ENCODE measurements at places on chromosomes 11 and 22.

DNA sequence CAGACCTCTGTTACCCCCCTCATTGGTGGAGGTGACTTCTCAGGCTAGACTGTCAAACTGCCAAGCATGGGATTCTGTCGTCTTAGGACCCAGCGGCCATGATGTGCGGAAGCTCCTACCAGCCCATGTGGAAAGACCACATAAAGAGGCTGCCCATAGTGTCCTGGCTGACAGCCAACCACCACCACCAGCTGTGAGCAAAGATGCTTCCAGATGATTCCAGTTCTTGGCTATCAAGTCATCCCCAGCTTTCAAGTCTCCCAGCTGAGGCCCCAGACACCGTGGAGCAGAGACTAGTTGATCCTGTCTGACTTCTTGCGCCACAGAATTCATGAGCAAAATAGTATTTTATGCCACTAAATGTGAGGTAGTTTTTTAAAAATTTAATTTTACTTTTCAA, 32.9 kb downstream of the SCUBE1 start:
- no peak for DNase-seq

- peak; percentile 86 for DNase-seq
These were observed 2.4 kb downstream of the ZDHHC24 start for GRCh38 chr11:66543263-66544107.

DNA sequence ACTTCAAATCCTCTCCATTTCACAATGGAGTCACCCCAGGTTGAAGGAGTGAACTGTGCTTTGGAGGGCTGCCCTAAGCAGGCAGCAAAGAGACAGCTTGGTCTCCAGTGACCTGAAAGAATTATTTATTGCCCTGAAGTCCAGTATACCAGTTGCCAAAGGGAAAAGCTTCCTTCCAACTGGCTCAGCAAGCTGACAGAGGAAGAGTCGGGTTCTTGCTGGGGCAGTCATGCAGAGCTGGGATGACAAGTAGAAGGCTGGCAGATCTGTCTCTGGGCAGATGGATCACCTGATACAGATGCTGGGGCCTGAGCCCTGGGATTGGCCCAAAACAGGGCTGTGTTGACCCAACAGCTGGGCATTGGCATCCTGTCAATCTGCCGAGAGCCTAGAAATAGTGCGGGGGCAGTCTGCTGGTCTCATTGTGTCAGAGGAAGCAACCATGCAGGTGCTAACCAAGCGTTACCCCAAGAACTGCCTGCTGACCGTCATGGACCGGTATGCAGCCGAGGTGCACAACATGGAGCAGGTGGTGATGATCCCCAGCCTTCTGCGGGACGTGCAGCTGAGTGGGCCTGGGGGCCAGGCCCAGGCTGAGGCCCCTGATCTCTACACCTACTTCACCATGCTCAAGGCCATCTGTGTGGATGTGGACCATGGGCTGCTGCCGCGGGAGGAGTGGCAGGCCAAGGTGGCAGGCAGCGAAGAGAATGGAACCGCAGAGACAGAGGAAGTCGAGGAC, at the start of gene THRSP:
Gene THRSP (plus strand): TSS at position 422 of the 742 bp plus-strand sequence. CDS start 21 bp downstream, at position 443.
- no peak for DNase-seq

DNA sequence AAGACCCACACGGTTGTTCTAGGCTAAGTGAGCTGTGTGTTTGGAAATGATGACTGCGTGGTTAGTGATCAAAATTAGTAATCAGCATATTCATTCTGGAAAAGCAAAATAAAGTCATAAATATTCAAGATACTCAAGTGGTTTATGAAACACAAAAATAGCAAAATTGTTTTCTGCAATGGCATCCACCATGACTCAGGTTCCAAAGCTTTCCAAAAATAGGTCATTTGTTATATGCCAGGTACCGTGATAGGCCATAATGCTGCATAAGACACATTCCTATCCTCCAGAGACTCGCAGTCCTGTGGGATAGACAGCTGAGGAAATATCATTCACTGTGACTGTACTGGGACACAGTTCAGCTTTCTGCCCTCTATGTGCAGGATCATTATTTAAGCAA, 2.4 kb upstream of the ATL3 start:
- DNase-seq: no peak

GRCh38 chr11:103274025-103274424, 164.8 kb downstream of the DYNC2H1 start:
- DNase-seq: no peak

GRCh38 chr11:1926156-1927025, 6.9 kb downstream of the TNNT3 start:
- no peak for DNase-seq

- DNase-seq: no peak
These were observed 11.3 kb upstream of the QSER1 start for GRCh38 chr11:32881286-32881685.

- DNase-seq: no peak
These were observed 75.6 kb downstream of the BRD1 start for GRCh38 chr22:49751966-49752597.

GRCh38 chr11:12077535-12078280, 32.7 kb upstream of the MICAL2 start:
- DNase-seq: no peak

DNA sequence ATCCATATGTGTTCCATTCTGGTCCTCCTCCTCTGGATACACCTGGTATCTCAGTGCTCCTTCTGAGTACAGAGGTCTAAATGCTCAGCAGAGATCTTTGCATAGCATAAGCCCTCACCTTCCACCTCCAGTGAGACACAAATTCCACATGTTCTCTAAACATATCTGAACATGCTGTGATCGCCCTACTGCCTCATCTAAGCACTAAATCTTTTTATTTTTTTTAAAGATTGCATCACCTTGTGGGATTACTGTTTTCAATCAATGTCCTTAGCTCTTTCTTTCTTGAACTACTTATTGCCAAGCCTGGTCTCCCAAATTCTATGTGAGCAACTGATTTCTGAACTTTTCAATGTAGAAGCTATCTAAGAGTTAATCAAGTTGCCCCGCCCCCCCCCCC, 113.4 kb downstream of the TRPC6 start:
- no peak for DNase-seq

DNA sequence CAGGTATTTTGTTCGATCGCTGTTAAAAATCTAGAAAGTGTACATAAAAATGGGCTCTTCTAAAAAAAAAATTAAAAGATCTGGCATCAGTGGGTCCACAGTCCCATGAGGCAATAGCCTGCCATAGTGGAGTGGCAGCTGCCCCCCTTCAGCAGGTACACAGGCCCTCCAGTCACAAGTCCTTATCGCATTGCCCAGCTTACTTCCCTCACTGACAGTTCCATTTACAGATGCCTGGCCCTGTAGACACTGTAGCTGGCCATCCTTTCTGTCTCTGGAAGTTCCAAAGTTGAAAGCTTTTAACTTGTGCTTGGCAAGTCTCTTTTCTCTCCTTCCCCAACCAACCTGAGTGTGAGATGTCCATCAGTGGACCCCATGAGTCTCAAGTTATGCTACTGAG, 11.4 kb downstream of the ZNRF3 start:
- DNase-seq: no peak

DNA sequence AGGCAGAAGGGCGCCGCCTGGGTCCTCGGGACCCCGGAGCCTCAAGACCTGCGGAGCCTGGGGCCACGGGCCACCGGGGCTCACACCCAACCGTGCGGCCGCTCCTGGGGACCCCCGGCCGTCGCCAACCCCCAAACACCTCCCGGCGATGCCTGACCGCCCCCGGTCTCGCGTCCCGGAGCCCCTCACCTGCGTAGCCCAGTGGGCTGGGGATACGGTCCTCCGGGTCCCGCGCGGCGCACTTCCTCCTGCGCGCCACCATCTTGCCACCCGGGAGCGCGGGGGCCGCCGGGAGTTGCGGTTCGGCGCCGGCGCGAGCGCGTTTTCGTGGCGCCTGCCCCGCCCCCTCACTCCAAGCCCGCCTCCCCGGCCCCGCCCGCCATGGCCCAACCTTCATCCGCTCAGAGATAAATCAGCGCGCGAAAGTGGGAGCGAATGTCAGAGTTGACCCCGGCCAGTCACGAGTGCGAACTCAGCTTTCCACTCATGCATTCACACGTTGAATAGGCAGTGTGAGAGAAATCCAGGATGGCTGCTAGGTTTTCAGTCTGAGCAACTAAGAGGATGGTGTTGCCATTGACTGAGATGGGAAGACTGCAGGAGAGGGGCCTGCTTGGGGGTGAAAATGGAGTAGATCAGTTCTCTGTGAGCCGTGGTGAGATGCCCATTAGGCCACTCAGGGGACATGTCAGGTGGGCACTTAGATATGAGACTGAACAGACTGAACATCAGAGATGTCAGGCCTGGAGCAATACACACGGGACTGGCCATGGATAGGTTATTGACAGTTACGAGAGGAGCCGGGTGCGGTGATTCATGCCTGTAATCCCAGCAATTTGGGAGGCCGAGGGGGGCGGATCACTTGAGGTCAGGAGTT, at the start of gene RRP7A:
Gene RRP7A (minus strand): TSS at position 272 of the 877 bp plus-strand sequence. CDS start 10 bp downstream, at position 262.
- peak; percentile 85 for DNase-seq

- no peak for DNase-seq
These were observed at the start of gene MDK for GRCh38 chr11:46381048-46381818. Gene MDK, plus strand, starts transcription at chr11:46381669. Its CDS starts 389 bp downstream, at chr11:46382058.

DNA sequence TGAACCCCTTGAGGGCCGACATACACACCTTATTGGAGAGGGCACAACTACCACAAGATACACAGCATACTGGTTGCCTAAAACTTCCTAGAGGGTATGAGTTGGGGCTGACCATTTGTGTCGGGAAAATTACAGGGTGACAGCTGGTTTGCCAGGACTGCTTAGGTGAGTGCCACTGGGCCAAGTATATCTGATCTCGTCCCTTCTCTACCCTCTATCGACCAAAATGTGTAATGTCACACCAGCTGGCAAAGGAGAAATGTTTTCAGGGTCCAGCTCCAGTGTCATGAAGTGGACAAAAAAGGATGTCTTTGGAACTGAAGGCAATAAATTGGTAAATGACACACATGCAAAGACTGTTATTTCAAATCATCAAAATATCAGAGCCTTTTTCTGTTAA, 126.1 kb downstream of the PGR start:
- DNase-seq: no peak

DNA sequence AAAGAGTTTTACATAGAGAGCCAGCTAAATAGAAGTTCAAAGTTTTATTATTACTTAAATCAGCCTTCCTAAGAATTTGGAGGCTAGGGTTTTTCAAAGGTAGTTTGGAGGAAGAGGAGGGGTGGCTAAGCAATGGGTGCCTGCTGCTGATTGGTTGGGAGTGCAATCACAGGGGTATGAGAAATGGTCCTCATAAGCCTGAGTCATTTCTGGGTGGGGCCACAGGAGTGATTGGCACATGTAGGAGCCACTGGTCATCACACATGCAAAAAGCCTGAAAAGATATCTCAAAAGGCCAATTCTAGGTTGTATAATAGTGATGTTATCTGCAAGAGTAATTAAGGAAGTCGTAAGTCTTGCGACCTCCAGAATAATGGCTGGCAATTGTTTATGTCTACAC, 12.9 kb downstream of the OR51L1 start:
- DNase-seq: no peak

DNA sequence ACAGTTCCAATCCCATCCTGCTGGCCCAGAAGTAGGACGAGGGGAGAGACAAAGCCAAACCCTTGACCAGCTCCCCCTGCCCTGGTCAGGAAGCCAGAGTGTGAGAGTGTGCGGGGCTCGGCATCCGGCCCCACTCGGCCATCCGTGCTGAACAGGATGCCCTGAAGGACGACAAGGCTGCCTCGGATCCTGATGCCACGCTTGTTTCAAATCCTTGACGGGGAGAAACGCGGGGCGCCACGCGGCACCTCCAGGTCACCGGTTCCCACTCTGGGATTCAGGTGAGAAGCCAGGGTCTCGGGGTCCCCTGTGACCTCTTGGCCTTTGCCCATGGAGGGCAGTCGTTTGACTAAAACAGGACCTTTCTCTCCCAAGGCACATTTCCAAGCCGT, 167.8 kb downstream of the BRD1 start:
- DNase-seq: peak; percentile 58

Measured in natural killer cell treated with Interleukin-12 subunit alpha and Interleukin-12 subunit beta and Interleukin-15 and Interleukin-18, amount 100 ng/mL, for 72 hours (primary cell).